ENCODE measurements at places on chromosomes 2 and 18. TPM values are rescaled to one million over a fixed set of nuclear protein-coding genes. Genes with fewer than 3 reads are reported as not detected.

GRCh38 chr2:217914078-217914477 lies 88.7 kb downstream of the TNS1 start:
- DNase-seq = no peak

GRCh38 chr18:60202708-60203107 lies 169.9 kb downstream of the MC4R start:
- DNase-seq = no peak

- no peak for DNase-seq
Observed at GRCh38 chr2:26412091-26412673, 10.5 kb downstream of the DRC1 start.

- DNase-seq = no peak
Observed at GRCh38 chr2:66437109-66437690, 2.3 kb downstream of the MEIS1 start.

- no peak for DNase-seq
Observed at GRCh38 chr2:178521304-178522150, 41.3 kb downstream of the PLEKHA3 start.

Gene EHBP1
- 25.7 TPM for total RNA-seq

Gene IGFBP2
- 60.1 TPM for total RNA-seq

Measured in Right ventricle myocardium inferior (tissue), 1 donor.